ENCODE measurements at places on chromosomes 5 and 9.

- DNase-seq, result no peak
These were observed 31.2 kb downstream of the KCNMB1 start for GRCh38 chr5:170357955-170358444.

GRCh38 chr9:70881333-70881732 lies 240.1 kb downstream of the TRPM3 start:
- no peak for DNase-seq

- no peak for DNase-seq
These were observed 47.8 kb upstream of the IER5L start for GRCh38 chr9:129225815-129226214.

- DNase-seq, result no peak
These were observed 142.4 kb upstream of the ERCC6L2 start for GRCh38 chr9:95732802-95733688.

DNA sequence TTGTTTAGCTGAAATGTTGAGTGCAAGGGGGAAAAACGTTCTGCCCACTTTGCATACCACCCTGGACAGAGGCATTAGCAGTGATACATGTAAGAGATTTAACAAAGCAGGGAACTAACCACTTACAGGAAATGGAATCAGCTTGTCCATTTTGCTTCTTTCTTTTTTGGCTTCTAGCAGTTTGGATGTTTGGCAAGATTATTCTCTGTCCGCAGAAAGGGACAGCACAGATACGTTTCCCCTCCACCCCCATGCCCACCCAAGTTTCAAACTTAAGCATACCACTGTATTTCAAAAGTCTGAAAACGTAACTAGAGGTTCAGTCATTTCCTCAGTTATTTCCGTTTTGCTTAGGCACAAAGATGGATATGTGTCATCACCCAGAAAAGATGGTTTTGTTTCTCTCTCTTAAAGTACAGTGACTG lies 118.4 kb downstream of the GDNF start:
- no peak for DNase-seq

- DNase-seq, result no peak
These were observed 9.2 kb upstream of the SEMA6A start for GRCh38 chr5:116583862-116584222.

DNA sequence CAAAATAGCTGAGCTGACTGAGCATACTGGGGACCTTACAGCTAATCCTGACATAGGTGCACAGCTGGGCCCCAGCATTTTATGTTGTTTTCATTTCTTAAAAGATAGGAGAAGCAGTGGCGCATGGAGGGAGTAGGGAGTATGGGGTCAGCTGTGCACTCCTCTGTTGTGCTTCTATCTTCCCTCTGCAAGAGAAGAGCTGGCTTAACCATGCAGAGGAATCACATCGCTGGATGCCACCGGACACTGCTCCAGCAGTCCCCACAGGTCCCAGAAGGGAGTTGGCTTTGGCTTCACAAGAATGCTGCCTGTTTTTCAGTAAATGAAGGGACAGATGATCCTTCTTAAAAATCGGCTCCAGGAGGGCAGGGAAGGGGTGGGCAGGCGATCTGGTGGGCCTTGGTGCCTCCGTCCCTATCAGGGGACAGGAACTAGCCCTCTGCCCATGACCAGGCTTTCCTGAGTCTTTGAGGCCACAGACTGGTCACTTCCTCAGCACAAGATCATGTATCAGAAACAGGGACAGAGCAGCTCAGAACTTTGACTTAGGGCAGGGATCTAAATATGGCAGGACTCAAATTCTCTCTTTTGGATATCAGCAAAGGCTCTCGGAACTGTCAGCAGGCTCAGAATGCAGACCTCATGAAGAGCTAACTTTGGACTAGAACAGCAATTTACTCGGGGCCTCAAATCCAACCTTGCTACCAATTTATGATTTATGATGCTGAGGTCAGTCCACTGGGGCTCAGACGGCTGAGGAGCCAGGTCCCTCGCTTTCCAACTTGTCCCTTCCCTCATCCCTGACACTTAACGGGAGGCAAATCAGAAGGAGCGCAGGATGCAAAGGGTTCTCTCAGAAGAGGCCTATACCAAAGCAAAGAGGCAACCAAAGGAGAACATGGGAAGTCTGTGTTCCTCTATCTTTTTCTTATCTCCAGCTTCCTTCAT lies 47.2 kb downstream of the MARCHF3 start:
- no peak for DNase-seq

DNA sequence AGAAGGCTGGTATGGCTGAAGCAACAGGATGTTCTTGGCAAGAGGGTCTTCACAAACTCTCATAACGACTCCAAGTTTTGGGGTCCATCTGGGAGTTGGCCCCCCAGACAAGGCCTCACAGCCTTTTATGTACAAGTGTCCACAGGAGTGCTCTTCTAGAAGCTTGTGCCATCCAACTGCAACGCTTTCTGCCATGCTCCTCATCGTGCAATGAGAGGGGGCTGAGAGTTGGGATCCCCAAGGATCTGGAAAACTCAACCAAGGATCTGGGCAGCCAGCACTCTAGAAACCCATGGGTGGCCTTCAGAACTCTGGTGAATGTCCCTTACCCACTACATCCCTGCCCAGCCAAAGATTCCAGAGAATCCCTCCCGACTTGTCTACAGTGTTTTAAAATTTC lies 8.5 kb upstream of the AMBP start:
- no peak for DNase-seq

DNA sequence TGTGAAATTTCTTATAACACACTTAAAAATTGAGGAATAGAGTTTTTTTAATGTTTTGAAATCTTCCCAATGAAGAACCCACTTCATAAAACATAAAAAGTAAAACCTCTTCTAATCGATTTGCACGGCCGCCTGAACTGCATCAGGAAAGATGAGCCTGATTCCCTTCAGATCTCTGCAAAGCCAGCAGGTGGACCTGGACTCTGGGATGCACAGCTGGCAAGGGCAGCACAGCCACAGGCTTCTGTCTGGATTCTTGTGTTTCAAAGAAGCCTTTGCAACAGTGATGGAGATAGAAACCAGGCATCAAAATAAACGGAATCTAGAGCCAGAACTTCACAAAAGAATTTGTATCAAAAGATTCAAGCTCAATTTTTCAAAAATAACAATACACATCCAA lies 36.0 kb upstream of the SPATA31C2 start:
- no peak for DNase-seq

DNA sequence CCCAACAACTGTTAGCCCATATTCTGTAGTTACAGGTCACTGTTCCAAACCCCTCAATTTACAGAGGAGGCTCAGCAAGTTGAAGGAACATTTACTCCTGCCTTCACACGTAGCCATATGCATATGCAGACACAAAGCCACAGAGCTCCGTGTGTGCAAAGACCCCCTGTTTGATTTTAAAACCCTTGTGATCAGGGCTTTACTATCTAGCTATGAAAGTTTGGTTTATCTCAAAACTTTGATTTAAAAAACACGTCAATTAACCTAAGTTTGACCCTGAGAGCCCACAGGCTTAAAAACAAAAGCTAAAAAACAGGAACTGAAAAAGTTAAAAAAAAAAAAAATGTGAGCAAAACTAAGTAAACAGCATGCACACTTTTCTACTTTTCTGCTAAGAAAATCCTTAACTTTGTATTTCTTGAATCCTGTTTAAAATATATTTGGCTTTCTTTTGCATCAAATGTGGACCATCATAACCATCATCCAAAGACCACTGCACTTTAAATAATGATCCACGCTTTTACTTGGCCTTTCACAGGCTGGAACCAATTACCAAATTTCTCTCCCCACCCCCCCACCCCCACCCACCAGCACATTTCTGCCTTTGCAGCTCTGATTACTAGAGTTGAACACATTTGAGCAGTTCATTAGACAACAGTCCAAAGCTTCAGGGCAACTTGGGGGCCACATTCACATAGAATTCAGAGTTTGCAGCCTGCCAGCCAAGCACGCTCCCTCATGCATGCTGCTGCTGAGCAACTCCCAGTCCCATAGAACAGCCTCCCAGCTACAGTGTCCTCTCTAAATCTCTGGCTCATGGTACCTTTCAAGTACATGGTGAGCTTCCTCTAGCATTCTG lies 128.8 kb upstream of the MAP3K1 start:
- no peak for DNase-seq

GRCh38 chr5:73698011-73698410 lies 72.0 kb downstream of the ARHGEF28 start:
- no peak for DNase-seq

DNA sequence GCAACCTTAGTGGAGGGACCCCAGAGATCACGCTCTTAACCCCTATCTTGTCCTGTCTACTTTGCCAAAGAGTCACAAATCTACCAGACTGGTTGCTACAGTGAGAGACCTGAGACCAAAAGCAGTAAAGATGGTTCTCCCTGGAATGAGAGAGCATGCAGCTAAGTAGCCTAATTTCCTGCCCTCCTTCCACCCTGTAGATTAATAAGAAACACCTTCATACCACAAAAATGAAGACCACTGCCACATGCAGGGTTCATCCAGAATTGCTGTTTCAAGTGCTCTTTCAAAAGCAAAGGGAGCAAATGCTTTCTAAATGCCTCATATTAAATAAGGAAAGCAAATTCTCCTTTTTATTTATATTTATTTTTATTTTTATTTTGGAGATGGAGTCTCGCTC lies 119.1 kb downstream of the UGCG start:
- no peak for DNase-seq

DNA sequence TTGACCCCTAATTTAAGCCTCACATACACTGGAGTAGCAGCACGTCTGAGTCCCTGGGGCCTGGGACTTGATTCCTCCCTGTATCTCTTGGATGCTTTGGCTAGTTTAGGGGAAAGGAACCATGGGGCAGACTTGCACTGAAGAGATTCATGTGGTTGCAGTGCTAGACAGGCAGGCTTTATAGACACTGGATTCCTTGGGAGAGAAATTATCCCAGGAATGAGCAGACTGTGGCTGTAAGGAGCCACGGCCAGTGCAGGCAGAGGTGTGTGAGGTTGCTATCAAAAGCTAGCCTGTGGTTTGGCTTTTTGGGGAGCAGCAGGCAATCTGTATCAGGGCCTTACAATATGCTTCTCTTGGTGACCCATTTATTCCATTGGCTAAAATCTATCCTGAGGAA lies 20.5 kb upstream of the PITX1 start:
- DNase-seq, result no peak

- no peak for DNase-seq
These were observed 541.4 kb upstream of the ZNF462 start for GRCh38 chr9:106321394-106322180.

GRCh38 chr9:89969881-89970639 lies 365.2 kb downstream of the GADD45G start:
- DNase-seq, result no peak

DNA sequence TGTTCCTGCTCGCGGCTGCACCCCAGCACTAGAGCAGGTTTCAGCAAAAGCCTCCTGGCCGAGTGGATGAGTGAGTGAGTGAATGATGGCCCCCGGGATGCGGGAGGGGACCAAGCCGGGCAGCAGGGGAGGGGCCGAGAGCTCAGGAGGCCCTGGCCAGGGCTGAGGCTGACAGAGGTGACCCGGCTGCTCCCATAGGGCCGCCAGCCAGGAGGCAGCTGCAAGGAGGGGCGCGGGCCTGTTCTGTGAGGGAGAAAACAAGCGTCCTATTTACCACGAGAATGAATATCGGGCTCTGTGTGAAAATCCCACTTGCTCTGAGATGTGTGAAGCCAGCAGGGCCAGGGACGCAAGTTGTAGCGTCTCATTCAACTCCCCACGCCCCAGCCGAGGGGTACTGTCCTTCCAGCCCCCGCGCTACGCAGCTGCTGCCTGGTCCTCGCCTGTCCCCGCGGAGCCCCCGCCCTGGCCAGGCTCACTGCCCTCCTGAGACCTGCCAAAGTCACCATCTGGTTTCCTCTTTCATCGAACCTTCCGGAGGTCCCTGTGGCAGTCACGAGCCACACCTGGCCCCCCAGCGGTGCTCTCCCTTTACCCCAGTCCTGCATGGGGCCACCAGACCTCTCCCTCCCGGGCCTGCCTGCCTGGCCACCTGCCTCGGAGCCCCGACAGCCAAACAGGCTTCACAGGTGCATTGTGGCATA lies 38.8 kb downstream of the RASGEF1C start:
- no peak for DNase-seq

DNA sequence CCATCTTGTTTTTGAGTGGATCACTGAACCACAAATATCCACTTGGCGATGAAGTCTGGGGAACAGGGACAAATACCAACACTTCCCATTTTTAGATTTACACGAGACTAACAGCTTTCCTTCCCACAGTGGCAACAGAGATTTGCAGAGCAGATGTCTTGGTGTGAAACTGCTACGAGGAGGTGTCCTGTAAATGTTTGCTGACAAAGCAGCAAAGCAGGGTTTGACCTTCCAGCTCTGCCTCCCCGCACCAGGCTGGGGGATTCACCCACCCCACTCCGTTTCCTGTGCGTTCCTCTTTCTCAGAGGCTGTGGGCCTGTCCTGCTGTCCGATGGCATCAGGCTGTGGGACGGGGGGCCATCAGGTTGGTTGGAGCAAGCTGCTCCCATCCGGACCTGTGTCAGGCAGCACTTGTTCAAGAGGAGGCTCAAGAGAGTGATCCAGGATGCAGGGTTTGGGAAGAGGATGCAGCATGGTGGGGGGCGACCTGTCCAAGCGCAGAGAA lies 693 bp upstream of the RGS3 start:
- DNase-seq, result no peak

DNA sequence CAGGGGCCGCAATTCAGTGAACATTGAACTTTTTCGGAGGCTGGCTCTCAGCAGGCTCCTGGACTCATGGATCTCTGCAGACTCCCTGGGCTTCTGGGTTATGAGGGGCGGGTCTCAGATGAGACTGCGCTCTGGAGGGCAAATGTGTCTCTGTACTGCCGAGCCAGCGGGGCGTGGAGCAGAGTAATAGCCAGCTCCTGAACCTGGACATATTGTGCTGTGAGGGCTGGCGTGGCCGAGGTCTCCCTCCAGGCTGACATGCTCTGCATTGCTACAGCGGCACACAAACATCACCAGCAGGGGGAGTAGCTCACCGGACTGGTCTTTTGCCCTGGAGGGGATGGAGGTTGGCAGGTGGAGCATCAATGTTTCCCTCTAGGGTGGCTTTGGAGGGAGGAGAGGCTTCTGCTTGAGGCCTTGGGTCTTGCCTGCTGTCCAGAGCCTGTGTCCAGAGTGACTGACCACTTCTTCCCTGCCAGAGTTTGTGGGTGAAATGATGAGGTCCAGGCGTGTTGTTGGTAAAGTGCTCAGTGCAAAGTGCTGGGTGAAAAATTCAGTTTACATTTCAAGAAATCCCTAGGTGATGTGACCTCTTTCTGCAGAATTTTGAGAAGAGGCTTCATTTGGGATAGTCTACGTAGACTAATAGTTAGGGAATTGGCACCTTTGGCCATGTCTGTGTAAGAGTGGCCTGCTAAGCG lies 10.9 kb upstream of the GADD45G start:
- DNase-seq, result no peak

- no peak for DNase-seq
These were observed 371.2 kb downstream of the PDE4D start for GRCh38 chr5:59522201-59522831.

- DNase-seq, result no peak
These were observed 136.5 kb upstream of the RAI14 start for GRCh38 chr5:34519489-34520220.

DNA sequence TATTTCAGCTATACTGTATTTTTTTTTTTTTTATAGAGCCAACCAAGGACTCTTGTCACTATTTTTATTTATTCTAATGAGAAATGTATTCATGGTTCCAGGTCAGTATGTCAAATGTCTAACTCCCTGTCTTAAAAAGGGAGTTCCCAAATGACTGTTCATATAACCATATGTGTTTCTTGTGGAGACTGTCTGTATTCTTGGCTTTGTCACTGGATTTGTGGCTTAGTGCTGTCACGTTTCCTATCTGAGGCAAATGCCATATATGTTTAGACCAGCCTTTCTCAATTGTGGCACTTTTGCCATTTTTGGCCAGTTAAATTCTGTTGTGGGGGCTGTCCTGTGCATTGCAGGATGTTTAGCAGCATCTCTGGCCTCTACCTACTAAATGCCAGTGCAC lies 3.1 kb downstream of the GCNT1 start:
- no peak for DNase-seq
